Activated CD4-positive, alpha-beta T cell treated with anti-CD3 and anti-CD28 coated beads, Interleukin-2, amount 10 ng/mL, durations not matched to agents 24 days and 14 days (primary cell): ENCODE measurements at places on chromosomes 1 and 21. TPM values are rescaled to one million over a fixed set of nuclear protein-coding genes. Genes with fewer than 3 reads are reported as not detected.

DNA sequence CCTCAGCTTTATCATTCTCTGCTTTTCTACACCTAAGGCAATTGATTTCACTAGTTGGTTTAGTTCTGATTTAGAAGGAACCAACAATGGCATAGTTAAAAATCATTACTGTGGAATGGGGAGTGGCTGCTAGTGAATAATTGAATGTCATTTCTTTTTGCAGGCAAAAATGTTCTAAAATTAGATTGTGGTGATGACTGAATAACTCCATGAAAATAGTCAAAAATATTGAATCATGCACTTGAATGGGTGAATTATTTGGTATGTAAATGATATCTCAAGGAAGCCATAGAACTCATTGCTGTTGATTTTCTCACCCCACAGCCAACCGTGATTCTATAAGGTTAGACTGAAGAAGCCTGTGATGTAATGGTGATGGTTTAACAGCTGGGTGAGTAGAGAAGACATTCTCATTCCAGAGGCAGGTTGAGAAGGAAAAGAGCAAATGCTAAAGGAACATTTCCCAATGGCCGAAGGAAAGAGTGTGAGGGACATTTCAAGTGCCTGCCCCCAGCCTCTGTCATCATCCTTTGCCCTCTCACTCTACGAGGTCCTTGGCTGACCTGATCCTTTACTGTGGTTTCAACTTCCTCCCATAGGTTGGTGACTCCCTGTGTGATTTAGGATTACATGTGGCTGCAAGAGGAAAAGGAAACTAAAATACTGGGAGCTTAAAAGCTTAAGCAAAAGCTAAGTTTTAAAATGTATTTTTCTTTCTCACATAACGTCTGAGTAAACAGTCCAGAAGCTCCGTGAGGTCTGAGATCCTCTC, 12.5 kb downstream of the OVAAL start:
- no peak for DNase-seq

GRCh38 chr1:206556750-206557635, 49.7 kb downstream of the RASSF5 start:
- H3K4me1 ChIP-seq: peaks cover 69% of the 10 kb centered on the region
- H3K27ac ChIP-seq: peak overlapping the region; percentile 93
- H3K36me3 ChIP-seq: peaks cover 42% of the 10 kb centered on the region
- peak overlapping the region; percentile 98 for H3K4me3 ChIP-seq

- no peaks in the 10 kb centered on the region for H3K36me3 ChIP-seq
- H3K4me3 ChIP-seq: no peak overlapping the region
- peaks cover 31% of the 10 kb centered on the region for H3K27me3 ChIP-seq
- H3K4me1 ChIP-seq: peaks cover 2% of the 10 kb centered on the region
Measured at GRCh38 chr1:206105464-206105995, 11.7 kb downstream of the AVPR1B start.

GRCh38 chr1:177227978-177228692, 57.4 kb downstream of the BRINP2 start:
- H3K27ac ChIP-seq: no peak overlapping the region
- no peaks in the 10 kb centered on the region for H3K27me3 ChIP-seq
- no peaks in the 10 kb centered on the region for H3K36me3 ChIP-seq
- DNase-seq: no peak

- peaks cover 9% of the 10 kb centered on the region for H3K36me3 ChIP-seq
- H3K4me3 ChIP-seq: no peak overlapping the region
- H3K27me3 ChIP-seq: no peaks in the 10 kb centered on the region
- no peak overlapping the region for H3K27ac ChIP-seq
Measured at GRCh38 chr1:161001525-161001924, 19.4 kb downstream of the F11R start.

DNA sequence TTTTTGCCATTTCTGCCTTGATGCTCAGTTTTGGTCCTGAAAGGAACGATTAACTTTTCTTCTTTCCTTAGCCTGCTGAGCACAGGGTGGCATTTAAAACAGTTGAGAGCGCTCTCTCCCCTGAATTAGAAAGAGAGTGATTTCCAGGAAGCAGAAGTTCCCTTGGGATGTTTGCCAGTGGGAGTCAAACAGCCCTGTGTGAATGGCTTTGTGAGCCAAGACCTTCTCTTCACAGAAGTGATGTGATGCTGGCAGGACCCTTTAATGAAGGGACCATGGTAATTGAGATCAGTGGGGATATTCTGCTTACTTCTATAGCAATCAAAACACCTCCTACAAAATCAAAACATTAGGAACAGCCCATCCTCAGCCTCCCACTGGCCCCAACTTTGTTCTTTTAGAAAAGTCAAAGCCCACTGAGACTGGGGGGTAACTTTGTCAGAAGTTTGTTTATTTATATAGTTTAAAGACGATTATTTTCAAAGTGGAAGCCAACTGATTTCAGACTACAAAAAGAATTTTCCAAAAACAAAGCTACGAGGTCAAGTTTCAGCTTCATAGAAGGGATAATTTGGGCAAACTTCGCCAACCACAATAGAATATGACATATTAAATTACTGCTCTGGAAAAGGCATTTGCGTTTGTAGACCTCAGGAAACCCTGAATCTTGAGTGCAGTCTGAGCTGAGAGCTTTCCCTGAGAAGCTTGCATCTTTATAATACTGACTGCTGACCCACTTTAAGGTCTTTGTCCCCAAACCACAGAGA, 122.7 kb downstream of the GABPA start:
- H3K4me1 ChIP-seq: no peaks in the 10 kb centered on the region
- no peak overlapping the region for H3K27ac ChIP-seq
- no peaks in the 10 kb centered on the region for H3K36me3 ChIP-seq
- peaks cover 13% of the 10 kb centered on the region for H3K27me3 ChIP-seq
- no peak overlapping the region for H3K4me3 ChIP-seq

DNA sequence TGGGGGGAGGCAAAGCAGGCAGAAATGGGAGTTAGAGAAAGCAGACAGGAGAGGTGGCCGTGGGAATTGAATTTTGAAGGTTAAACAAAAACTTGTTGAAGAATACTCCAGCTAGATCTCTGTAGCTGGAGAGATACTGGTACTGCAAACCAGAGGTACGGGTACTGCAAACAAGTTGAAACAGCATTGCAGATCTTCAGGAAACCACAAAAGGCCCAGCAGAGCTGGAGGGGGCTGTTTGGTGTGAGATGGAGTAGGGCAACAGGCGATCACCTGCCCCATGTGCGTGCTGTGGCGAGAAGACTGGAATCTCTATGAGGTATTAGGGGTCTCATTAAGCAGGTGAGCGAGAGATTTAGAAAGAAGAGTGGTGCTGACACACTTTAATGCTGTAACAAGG, 77.7 kb upstream of the RGS4 start:
- H3K4me3 ChIP-seq: no peak overlapping the region
- H3K27me3 ChIP-seq: no peaks in the 10 kb centered on the region
- H3K27ac ChIP-seq: no peak overlapping the region

- no peaks in the 10 kb centered on the region for H3K27me3 ChIP-seq
- H3K27ac ChIP-seq: no peak overlapping the region
Measured at GRCh38 chr1:206518206-206518605, 10.9 kb downstream of the RASSF5 start.

GRCh38 chr21:45572783-45573451, 30.7 kb upstream of the SLC19A1 start:
- no peak overlapping the region for H3K4me3 ChIP-seq
- no peak for DNase-seq
- peaks cover 9% of the 10 kb centered on the region for H3K27me3 ChIP-seq
- H3K36me3 ChIP-seq: no peaks in the 10 kb centered on the region
- no peaks in the 10 kb centered on the region for H3K4me1 ChIP-seq

DNA sequence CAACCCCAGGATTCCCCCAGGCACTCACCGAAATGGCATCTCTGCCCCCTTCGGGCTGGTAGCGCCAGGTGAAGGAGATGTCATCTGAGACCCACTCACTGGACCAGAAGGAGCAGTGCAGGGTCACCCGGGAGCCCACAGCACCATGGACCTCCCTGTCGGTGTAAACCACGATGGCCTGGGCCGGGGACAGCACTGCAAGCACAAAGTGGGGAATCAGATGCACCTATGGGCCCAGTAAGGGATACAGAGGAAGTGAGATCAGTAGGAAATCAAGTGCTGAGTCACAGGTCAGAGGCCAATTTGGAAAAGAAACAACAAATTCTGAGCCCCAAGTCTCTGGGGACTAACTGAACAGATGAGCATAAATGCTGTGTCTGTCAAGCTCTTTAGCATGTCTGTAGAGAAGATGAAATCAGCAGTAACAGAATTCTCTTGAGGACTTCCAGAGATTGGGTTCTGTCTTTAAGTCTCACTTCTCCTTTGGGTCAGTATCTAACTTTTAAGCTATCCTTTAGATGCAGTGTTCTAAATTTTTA, 2.5 kb downstream of the MPZ start:
- H3K4me3 ChIP-seq: peak overlapping the region; percentile 17
- DNase-seq: peak; percentile 71
- peaks cover 6% of the 10 kb centered on the region for H3K36me3 ChIP-seq
- H3K27ac ChIP-seq: peak overlapping the region; percentile 67
- H3K27me3 ChIP-seq: no peaks in the 10 kb centered on the region

- DNase-seq: no peak
- no peak overlapping the region for H3K4me3 ChIP-seq
- H3K36me3 ChIP-seq: no peaks in the 10 kb centered on the region
- H3K27me3 ChIP-seq: no peaks in the 10 kb centered on the region
Measured at GRCh38 chr1:99315305-99315704, 51.0 kb downstream of the PLPPR4 start.

GRCh38 chr1:163250382-163250974, 47.8 kb upstream of the RGS5 start:
- no peak overlapping the region for H3K27ac ChIP-seq
- no peak overlapping the region for H3K4me3 ChIP-seq
- H3K4me1 ChIP-seq: no peaks in the 10 kb centered on the region
- DNase-seq: no peak
- no peaks in the 10 kb centered on the region for H3K36me3 ChIP-seq

DNA sequence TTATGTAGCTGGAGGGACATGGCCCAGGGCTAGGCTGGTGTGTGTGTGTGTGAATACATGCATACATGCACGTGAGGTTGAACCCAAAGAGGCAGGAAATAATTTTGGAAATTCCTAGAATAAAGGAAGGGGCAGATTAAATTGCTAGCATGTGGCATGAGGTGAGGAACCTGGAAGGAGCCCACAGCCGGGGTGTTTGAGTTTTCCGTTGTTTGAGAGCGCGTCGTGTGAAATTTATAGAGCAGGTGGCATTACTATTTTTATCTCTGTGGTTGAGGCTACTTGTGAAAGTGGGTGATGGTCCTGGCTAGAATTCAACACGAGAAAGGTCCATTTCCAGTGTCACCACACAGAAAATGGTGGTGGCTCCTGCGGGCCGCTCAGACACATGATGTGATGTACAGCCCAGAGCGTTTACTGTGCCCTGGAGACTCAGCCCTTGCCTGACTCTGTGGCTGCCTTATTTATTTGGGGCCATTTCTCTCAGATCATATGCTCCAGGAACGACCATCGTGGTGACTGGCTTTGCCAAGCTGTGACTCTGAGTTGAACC, 48.0 kb downstream of the BACE2 start:
- H3K27ac ChIP-seq: no peak overlapping the region
- peaks cover 2% of the 10 kb centered on the region for H3K4me1 ChIP-seq
- no peak for DNase-seq
- H3K4me3 ChIP-seq: no peak overlapping the region
- peaks cover 12% of the 10 kb centered on the region for H3K27me3 ChIP-seq

DNA sequence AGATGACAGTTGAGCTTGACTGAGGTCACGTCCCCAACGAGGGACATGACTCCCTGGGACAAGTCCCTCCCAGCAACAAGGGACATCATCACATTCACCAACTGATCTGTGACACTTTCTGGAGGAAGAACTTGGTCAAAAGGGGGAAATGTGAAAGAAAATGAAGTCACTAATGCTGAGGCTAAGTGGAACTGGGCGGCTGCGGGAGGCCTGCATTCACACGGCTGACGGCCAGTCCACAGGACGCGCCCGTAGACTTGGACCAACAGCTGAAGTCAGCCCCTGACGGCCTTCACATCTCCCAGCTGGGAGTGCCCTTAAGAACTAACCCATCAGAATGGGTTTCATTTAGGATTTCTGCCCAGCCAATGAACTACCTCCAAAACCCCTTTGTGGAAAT, 26.6 kb downstream of the POFUT2 start:
- H3K36me3 ChIP-seq: peaks cover 13% of the 10 kb centered on the region
- no peak overlapping the region for H3K27ac ChIP-seq
- peaks cover 11% of the 10 kb centered on the region for H3K4me1 ChIP-seq

GRCh38 chr1:25245809-25246599, 1.2 kb downstream of the RSRP1 start:
- DNase-seq: no peak
- H3K4me3 ChIP-seq: peak overlapping the region; percentile 97
- peak overlapping the region; percentile 99 for H3K27ac ChIP-seq
- H3K36me3 ChIP-seq: peaks cover 58% of the 10 kb centered on the region
- H3K4me1 ChIP-seq: peaks cover 44% of the 10 kb centered on the region
- H3K27me3 ChIP-seq: peaks cover 7% of the 10 kb centered on the region

- no peaks in the 10 kb centered on the region for H3K27me3 ChIP-seq
- H3K4me3 ChIP-seq: no peak overlapping the region
- H3K4me1 ChIP-seq: no peaks in the 10 kb centered on the region
- H3K27ac ChIP-seq: no peak overlapping the region
Measured at GRCh38 chr1:192350356-192350755, 33.6 kb downstream of the RGS21 start.

DNA sequence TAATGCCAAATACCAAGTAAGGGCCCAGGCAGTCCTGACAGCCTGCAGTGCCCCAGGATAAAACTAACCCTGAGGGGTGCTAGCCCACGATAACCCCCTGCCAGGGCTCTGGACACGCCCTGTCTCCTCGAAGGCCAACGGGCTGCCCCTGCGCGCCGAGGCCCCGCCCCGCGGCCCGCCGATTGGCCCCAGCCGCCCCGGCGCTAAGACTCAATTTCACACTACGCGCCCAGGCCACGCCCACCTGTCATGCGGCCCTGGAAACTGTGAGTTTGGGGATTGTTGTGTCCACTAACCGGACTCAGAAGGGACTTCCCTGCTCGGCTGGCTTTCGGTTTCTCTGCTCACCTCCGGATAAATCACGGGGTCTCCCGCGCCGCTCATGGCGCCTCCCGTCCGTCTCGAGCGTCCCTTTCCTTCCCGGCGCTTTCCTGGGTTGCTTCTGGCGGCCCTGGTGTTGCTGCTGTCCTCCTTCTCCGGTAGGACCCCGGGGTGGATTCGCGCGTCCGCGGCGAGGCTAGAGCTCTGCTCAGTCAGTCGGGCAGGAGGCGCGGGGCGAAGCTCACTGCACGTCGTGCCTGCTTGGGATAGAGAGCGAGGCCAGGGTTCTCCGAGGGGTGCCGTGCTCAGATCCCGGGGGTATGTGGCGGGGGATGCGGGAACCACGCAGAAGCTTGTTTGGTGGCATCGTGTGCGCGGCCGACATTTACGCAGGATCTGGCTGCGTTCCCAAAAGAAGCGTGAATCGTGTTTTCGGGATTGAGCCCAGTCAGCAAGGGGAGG, at the start of gene CR1L:
Gene CR1L (plus strand): TSS at position 282 of the 783 bp plus-strand sequence. CDS start 101 bp downstream, at position 383.
- H3K4me1 ChIP-seq: peaks cover 5% of the 10 kb centered on the region
- H3K4me3 ChIP-seq: peak within 1 kb of the TSS; percentile 69
- no peak within 1 kb of the TSS for H3K27ac ChIP-seq
- H3K27me3 ChIP-seq: peaks cover 52% of the 10 kb centered on the region
- H3K36me3 ChIP-seq: no peaks in the 10 kb centered on the region
- DNase-seq: peak; percentile 94

Gene NR1I3
- total RNA-seq: not detected in 2 replicates

Gene CFHR2
- total RNA-seq: 0.37 TPM in 1 of 2 replicates, not detected in the other

Gene COL24A1
- 0.02 TPM in 1 of 2 replicates, not detected in the other for total RNA-seq

Gene FTCD
- total RNA-seq: 0.30 and 0.43 TPM in 2 replicates

Gene TP73
- total RNA-seq: 1.3 and 1.4 TPM in 2 replicates

Gene ZFP69
- 3.1 and 3.9 TPM in 2 replicates for total RNA-seq
